Stimulated activated CD4-positive, alpha-beta T cell treated with anti-CD3 and anti-CD28 coated beads, Interleukin-2, amount 100 ng/mL, for 24 hours (primary cell): ENCODE measurements at places on chromosomes 4 and X.

DNA sequence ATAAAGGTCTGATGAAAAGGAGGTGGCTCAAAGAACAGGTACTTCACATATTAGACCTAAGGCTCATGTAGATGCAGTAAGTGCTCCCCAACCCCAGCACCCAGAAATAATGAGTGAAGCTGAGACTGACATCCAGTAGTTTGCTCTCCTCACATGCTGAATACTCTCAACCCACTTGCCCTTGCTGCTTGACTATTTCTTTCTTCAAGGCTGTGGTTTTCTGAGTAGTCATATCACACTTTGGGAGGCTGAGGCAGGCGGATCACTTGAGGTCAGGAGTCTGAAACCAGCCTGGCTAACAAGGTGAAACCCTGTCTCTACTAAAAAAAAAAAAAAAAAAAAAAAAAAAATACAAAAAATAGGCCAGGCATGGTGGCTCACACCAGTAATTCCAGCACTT lies 51.5 kb upstream of the PRPS1 start:
- DNase-seq, result no peak

DNA sequence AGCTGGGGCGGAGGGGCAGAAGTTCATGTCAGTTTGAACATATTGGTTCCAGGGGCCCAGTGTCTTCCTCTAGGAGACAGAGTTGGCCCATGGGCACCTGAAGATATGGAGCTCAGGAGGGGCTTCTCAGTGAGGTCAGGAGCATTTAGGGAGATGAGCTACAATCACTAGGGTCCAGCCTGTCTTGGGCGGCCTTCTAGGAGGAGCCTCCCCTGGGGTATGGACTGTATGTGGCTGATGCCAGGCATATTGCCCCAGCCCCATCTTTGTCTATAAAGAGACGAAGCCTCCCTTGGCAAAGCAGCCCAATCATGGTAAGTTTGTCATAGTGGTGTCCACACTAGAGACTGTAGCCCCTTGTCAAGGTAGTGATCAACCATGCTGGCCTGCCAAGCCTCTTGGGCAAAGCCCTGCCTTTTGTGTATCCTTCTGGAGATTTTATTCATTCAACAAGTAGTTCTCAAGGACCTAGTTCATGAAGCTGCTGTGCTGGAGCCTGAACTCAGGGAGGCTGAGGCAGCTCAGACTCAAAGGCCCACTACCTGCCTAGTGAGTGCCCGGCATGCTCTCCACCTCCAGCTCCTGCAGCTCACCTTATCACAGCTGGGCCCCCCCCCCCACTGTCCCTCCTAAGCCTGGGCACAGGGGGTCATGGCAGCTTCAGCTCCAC lies 5.4 kb upstream of the CNGA2 start:
- DNase-seq, result no peak

DNA sequence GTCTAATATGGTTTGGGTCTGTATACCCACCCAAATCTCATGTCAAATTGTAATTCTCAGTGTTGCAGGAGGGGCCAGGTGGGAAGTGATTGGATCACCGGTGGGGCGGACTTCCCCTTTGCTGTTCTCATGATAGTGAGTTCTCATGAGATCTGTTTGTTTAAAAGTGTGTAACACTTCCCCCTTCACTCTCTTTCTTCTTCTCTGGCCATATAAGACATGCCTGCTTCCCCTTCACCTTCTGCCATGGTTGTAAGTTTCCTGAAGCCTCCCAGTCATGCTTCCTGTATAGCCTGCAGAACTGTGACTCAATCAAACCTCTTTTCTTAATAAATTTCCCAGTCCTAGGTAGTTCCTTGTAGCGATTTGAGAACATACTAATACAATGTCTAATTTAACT lies 19.7 kb upstream of the SCRG1 start:
- DNase-seq, result no peak

GRCh38 chr4:37590016-37590415 lies 96.2 kb downstream of the RELL1 start:
- no peak for DNase-seq

DNA sequence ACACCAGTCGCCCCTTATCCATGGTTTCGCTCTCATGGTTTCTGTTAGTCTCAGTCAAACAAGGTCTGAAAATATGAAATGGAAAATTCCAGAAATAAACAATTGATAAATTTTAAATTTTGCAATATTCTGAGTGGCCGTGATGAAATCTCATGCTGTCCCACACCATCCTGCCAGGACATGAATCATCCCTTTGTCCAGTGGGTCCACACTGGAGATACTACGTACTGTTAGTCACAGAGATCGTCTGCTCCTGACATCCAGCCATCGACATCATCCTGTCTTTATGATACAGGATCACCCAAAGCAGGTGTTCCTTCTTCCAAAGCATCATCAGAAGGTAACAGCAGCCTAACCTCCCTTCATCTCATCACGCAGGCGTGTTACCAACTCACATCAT lies 76.5 kb upstream of the MSX1 start:
- no peak for DNase-seq

DNA sequence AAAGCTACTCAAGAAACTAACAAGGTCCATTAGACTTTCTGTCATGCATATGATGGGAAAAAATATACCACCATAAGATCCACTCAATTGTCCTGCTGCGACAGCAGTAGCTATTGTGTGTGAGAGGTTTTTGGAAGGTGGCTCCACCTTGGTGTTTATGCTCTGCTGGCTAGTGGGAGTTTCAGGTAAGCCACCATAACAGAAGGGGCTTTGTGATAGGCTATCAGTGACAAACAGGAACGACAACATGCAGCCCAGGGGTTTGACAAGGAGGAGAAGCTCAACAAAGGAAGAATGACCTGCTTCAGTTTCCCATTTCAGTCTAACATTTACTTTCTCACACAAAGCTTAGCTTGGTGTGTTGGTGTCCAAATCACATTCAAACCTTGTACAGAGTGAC lies 182.6 kb downstream of the ATOH1 start:
- no peak for DNase-seq

GRCh38 chrX:150543230-150544155 lies 24.9 kb upstream of the MTM1 start:
- no peak for DNase-seq

DNA sequence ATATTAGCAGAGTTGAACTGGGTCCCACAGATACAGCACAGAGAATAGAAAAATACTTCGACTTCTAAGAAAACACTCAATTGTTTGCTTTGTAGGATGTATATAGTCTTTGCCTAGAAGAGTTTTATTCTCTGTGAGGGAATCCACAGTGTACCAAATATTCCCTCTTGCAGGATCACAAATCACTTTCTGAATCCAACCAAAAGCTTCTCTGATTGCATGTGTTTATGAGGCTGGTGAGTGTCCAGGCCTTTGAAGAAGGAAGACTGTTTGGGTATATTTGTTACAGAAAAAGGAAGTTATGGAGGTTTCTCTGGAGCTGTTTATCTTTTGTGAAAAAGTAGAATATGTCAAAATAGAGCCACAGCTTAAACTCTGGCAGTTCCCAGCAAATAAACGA lies 423.2 kb downstream of the AFF2 start:
- no peak for DNase-seq
